ENCODE measurements at places on chromosomes 4 and X.

GRCh38 chr4:7775396-7775795 lies 164.3 kb downstream of the AFAP1 start:
- DNase-seq, result no peak

GRCh38 chr4:44965435-44966095 lies 239.2 kb upstream of the GNPDA2 start:
- no peak for DNase-seq

- DNase-seq, result no peak
Measured at GRCh38 chr4:99586322-99586721, 11.7 kb downstream of the MTTP start.

GRCh38 chr4:100106982-100107381 lies 83.3 kb downstream of the DDIT4L start:
- no peak for DNase-seq

DNA sequence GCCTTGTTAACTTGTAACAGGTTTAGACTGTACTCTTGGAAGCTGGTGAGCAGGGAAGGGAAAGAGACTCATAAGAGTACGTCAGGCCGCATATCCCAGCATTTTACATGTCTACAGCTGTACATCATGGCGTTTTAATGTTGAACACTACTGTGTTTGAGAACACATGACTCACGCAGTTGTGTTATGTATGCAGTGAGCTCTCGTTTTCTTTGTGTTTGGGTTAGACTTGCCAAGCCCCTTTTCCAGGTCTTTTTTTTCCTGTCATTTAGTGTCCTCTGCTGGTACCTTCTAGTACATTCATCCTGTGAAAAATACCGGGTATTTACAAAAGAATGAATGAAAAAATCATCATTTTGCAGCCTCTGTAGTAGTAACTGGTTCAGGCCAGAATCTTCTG lies 35.3 kb downstream of the SMS start:
- DNase-seq, result no peak

DNA sequence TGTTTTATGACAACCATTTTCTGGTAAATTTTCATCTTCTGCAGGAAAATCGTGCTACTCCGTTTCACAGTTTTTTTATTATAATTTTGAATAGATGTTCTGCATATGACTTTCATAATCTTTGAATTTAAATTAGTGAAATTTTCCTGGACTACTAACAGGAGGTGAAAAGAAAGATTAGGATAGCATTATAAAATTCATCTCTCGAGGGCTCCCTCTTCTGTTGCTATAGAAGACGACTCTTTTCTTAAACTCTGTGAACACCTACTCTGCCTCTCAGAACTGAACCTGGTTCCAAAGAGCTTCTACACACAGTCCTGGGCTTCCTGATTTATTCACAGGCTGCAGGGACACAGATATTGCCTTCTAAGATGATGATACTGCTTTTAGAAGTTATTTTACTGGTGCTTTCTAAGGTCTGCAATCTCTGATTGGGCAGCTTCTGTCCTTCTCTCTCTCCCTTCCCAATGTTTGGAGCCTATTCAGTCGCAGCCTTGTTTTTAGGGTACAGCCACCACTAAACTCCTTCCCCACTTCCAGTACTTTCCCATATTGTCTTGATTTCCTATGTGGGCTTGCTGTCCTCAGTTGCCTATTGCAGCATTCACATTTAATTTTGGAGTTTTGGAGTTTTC lies 10.1 kb upstream of the SAP30 start:
- DNase-seq, result no peak

GRCh38 chrX:15864023-15864422 lies 9.4 kb upstream of the AP1S2 start:
- DNase-seq, result no peak

DNA sequence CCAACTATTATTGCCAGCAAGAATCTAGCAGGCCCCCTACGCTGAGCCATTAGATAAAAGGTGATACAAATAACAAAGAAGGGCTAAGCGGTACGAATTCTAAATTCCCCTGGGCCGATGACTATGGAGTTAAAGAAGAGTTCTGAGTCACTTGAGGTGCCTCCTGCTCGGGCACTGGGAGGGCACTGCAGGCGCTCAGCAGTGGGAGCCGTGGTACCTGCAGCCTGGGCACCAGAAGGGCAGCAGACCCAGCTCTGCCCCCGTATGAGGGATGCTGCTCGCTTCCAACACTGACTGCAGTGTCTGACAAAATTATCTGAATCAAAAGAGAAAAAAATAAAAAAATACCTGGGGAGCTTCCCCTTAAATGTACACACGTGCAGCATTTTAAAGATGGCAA lies 44.1 kb upstream of the MTNR1A start:
- no peak for DNase-seq

DNA sequence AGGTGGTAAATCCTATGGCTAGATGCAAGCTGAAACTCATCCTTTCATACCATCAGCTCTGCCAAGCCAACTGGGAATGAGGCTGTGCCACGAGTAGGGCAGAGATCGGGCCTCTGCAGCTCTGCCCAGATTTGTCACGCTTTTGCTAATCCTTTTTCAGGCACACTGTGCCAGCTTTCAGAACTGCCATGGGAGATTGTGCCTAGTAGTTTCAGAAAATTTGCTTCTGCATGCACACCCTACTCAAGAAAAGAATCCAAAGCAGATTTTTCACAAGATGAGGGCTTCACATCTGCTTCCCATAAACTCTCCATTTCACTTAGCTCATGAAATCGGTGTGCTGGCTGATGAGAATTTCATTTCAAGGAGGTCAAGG lies 3.3 kb upstream of the ADH7 start:
- no peak for DNase-seq

GRCh38 chrX:2650865-2651264 lies 40.2 kb upstream of the CD99 start:
- no peak for DNase-seq

GRCh38 chrX:1239681-1240142 lies 27.3 kb upstream of the CRLF2 start:
- peak; percentile 23 for DNase-seq

- DNase-seq, result no peak
Measured at GRCh38 chr4:180028682-180029081, 2214.5 kb upstream of the TENM3 start.

DNA sequence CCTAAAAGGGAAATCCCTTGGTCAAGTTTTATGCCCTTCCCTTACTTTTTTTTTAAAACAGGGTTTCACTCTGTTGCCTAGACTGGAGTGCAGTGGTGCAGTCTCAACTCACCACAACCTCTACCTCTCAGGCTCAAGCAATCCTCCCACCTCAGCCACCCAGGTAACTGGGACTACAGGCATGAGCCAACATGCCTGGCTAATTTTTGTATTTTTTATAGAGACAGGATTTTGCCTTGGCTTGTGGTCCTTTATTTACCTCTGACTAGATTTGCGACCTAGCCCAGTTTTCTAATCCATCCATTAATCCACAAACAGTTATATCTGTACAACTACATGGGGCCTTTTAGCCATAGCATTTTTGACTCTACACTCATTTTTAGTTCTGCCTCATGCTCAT lies 23.7 kb downstream of the CDS1 start:
- DNase-seq, result no peak

DNA sequence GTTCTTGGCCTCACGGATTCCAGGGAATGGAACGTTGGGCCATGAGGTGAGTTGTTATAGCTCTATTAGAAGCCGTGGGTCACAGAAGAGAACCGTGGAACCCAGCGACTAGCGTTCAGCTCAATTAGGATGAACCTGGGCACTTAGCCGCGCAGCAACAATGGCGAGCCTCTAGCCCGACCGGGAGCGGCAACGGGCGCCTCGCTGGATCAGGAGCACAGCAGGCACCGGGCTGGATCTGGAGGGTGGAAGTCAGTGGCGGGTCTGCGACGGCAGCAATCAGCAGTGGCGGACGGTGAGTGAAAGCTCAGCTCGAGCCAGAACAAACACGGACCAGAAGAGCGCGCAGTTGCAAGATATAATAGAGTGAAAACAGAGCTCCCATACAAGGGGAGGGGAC lies 34.2 kb downstream of the AGA start:
- DNase-seq, result no peak

DNA sequence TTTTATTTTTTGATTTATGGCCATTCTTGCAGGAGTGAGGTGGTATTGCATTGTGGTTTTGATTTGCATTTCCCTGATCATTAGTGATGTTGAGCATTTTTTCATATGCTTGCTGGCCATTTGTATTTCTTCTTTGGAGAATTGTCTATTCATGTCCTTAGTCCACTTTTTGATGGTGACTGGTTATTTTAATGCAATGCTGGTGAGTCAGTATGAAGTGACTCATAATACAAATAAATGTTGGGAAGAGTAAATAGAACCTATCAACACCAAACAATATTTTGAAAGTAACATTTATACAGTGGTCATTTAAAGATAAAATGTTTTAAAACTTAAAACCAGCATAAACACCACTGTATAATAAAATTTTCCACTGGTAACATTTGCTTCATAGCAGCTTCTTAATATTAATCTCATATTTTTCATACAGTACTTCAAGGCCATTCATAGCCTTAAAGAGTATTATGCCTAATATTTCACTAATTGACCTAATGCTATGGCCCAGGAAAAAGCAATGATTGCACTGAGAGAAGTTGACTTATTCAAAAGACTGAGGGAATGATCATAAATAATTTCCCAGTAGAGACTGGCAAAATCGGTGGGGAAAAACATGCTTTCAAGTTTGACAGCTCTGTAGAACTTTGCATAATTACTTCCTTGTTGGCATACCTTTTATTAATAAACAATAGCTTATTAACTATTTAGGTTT lies 33.9 kb downstream of the CASK start:
- DNase-seq, result no peak

DNA sequence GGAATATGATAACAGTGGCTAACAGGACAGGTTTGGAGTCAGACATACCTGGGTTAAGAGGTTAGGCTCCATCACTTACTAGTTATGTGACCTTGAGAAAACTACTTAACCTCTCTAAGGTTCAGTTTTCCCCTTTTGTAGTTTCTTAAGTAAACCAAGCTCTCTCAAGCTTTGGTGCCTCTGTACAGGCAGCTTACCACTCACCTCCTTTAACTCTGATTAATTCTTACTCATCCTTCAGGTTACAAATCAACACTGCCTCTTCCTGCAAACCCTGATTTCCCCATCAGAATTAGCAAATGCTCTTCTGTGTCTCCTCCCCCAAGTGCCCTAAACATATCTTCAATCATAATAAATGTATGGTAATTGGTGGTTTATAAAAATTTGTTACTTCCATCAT lies 3.5 kb upstream of the SERTM2 start:
- no peak for DNase-seq

DNA sequence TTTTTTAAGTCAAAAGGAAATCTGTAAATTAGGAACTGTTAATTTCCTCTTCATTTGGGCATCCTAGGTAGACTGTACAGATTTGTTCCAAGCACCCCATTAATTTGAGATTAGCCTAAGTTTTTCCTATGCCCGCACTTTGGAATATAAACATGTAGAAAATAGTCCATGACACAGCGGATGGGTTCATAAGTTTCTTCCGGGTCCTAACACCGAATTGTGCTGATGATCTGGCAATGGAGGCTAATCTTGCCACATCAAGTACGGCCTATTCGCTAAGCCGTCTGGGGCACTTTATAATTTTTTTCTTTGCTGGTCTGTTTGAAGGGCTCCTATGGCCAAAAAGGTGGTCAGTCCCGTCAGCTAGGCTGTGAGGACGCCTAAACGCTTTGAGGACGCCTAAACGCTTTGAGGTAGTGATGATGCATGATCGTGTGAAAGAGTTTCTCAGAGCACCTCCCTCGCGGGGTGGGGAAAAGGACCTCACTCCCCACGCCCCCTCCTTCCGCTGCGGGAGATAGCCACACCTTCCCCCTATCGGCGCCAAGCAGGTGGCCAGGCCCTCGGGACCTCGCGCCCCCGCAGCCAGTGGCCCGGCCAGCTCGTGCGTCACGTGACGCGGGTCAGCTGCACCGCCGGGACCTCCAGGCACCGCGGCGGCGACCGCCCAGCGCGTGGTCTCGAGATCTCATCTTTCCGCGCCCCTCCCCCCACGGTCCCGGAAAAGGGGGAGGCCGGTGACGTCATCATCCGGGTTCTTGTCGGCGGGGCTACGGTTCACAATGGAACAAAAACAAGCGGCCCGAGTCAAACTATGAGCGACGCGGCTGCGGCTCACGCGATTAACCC lies 977 bp upstream of the USP9X start:
- peak; percentile 95 for DNase-seq

DNA sequence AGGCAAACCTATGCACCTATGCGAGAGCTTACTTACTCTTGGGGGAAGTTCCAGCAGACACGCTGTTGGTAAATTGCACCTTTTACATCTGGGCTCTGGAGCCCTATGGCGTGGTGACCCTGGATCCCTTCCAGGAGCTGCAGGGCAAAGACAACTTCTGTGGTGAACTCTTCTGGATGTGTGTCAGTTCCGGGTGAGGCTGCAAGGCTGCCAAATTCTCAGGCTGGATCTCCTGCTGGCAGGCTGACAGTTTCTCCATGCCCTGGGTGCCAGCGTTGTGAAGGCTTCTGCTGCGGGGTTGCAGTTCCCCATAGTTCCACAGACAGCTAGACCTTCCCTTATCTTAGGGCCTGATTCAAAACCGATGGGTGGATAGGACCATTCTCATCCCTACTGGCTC lies 37.9 kb downstream of the RAP2C start:
- no peak for DNase-seq

Measured in stimulated activated CD8-positive, alpha-beta memory T cell treated with anti-CD3 and anti-CD28 coated beads, Interleukin-15, amount 100 ng/mL, for 4 hours (primary cell).